Activated CD4-positive, alpha-beta T cell treated with anti-CD3 and anti-CD28 coated beads, Interleukin-2, amount 10 ng/mL, durations not matched to agents 7 days and 5 days (primary cell): ENCODE measurements at places on chromosomes 6 and 20. TPM values are rescaled to one million over a fixed set of nuclear protein-coding genes. Genes with fewer than 3 reads are reported as not detected.

GRCh38 chr20:38301309-38301708, 2.6 kb upstream of the BPI start:
- DNase-seq = no peak
- peaks cover 15% of the 10 kb centered on the region for H3K4me1 ChIP-seq
- no peaks in the 10 kb centered on the region for H3K36me3 ChIP-seq
- peaks cover 39% of the 10 kb centered on the region for H3K27me3 ChIP-seq
- H3K4me3 ChIP-seq = no peak overlapping the region

DNA sequence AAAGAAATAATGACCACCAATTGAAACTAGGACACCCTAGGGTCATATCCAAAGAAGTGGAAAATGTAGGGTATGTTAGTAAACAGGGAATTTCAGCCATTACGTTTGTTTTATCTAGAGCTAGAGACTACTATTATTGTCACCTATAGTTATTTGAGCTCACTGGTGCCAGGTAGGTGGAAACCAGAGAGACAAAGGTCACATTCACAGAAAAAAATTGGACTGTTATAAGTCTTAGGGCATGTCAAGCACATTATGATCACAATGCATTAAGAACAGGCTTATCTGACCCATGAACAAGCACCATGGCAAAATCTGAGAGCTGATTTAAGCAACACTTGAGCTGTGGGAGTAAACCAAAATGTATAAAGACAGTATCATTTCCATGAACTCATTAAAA, 530.1 kb upstream of the CITED2 start:
- no peak overlapping the region for H3K4me3 ChIP-seq
- H3K27me3 ChIP-seq = no peaks in the 10 kb centered on the region
- DNase-seq = no peak
- H3K4me1 ChIP-seq = no peaks in the 10 kb centered on the region

- DNase-seq = no peak
- H3K4me1 ChIP-seq = no peaks in the 10 kb centered on the region
- peaks cover 13% of the 10 kb centered on the region for H3K27me3 ChIP-seq
- no peaks in the 10 kb centered on the region for H3K36me3 ChIP-seq
These were observed 5.5 kb upstream of the ATRN start for GRCh38 chr20:3465301-3465700.

GRCh38 chr6:52881996-52882841, 27.3 kb downstream of the GSTA3 start:
- peaks cover 7% of the 10 kb centered on the region for H3K4me1 ChIP-seq
- no peaks in the 10 kb centered on the region for H3K27me3 ChIP-seq
- peak overlapping the region; percentile 70 for H3K4me3 ChIP-seq

DNA sequence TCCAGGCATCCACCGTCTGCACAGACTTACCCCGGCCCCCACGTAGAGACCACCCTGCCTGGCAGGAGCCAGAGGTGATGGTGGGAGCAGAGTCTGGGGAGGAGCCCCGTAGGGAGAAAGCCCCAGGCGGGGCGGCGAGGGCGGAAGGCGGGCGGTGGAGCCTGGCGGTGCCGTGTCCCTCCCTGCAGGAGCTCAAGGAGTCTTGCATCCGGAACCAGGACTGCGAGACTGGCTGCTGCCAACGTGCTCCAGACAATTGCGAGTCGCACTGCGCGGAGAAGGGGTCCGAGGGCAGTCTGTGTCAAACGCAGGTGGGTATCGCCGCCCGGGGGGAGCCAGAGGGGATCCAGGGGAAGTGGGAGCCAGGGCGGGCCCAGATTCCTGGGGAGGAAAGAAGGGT, 6.0 kb downstream of the CLPSL1 start:
- no peaks in the 10 kb centered on the region for H3K4me1 ChIP-seq
- no peak overlapping the region for H3K4me3 ChIP-seq
- H3K36me3 ChIP-seq = no peaks in the 10 kb centered on the region

GRCh38 chr6:73451223-73452106, 632 bp downstream of the CGAS start:
- H3K27ac ChIP-seq = peak overlapping the region; percentile 94
- no peaks in the 10 kb centered on the region for H3K27me3 ChIP-seq
- peak; percentile 47 for DNase-seq
- H3K36me3 ChIP-seq = peaks cover 30% of the 10 kb centered on the region
- peak overlapping the region; percentile 95 for H3K4me3 ChIP-seq

GRCh38 chr6:166949528-166950442, 6.6 kb downstream of the RNASET2 start:
- peak overlapping the region; percentile 69 for H3K4me3 ChIP-seq
- peaks cover 52% of the 10 kb centered on the region for H3K36me3 ChIP-seq
- H3K27ac ChIP-seq = peak overlapping the region; percentile 97
- H3K27me3 ChIP-seq = no peaks in the 10 kb centered on the region

DNA sequence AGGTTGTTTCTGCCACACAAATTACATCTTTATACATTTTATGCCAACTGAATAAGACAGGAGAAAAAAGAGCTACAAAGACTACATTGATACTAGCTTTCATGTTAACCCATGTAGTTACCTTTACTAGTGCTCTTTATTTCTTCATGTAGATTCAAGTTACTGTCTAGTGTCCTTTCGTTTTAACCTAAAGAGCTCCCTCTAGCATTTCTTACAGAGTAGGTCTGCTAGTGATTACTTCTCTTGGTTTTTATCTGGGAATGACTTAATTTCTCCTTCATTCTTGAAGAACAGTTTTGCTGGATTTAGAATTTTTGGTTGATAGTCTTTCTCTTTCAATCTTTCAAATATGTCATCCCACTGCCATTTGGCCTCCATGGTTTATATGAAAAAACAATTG, 21.2 kb upstream of the NOP56 start:
- H3K4me1 ChIP-seq = no peaks in the 10 kb centered on the region
- peaks cover 28% of the 10 kb centered on the region for H3K27me3 ChIP-seq
- H3K4me3 ChIP-seq = no peak overlapping the region
- no peak for DNase-seq

- H3K4me3 ChIP-seq = no peak overlapping the region
- no peaks in the 10 kb centered on the region for H3K36me3 ChIP-seq
- H3K27ac ChIP-seq = no peak overlapping the region
- H3K27me3 ChIP-seq = no peaks in the 10 kb centered on the region
These were observed 1502.2 kb downstream of the GRIK2 start for GRCh38 chr6:102895683-102896082.

DNA sequence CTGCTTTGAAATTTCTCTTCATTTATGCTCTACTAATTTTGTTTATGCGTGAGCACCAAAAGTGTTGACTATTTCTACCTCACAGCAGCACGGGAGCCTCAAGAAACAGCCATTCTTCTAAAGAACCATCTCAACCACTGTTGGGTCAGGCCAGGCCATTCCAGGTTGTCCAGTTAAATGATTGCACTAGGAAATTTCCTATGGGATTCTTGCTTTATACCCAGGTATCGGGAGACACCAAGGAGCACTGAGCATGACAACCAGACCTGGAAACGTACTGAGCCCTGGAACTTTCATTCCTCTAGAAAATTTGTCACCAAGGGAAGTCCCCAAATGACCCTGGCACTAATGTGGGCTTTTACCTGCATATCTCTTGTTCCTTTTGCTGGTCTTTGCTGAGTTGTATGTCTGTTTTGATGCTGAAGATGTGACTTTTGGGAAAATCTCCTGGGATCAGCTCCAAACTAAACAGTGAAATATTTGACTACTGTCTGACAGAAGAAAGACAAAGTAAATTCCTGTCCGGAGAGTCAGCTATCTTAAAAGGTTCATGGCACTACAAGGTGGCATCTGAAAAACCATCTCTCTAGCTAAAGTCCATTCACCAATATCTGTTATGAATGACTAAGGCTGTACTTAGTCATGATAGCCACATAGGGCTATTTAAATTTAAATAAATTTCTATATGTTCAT, 70.5 kb downstream of the SNAP25 start:
- no peak overlapping the region for H3K27ac ChIP-seq
- no peaks in the 10 kb centered on the region for H3K27me3 ChIP-seq
- no peaks in the 10 kb centered on the region for H3K4me1 ChIP-seq
- H3K36me3 ChIP-seq = no peaks in the 10 kb centered on the region
- no peak for DNase-seq

DNA sequence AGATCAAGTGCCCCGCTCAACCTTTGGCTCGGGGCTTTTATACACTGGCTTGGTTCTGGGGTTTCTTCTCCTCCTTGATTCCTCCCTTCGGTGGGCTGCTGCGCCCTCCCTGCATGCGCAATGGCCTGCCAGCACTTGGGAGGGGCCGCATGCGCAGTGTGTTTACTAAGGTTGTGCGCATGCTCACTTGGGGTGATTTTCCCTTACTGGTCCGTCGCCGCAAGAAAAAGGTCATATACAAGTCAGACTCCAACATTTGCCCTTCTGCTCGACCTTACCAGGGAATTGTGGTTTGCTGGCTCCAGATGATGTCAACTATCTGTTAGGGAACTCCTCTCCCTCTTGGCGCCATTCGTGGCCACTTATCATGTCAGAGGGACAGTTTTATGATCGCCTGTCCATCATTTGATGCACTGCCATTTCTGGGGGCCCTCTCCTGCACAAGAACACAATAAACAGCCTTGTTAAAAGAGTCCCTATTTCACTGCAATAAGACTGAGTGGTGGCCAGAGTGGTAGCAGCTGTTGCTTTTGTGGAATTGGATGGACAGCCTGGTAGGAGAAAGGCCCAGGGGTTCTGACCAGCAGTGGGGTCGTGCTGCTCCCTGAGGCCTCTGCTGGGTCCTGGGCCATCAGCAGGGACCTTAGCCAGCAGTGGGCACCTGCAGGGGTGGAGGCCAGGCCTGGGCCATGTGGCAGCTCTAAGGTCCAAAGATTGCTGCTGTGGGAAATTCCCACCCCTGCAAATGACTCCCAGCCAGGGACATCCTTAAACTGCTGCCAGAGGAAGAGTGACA, 2.8 kb upstream of the LBP start:
- no peaks in the 10 kb centered on the region for H3K36me3 ChIP-seq
- peaks cover 2% of the 10 kb centered on the region for H3K27me3 ChIP-seq
- no peak for DNase-seq
- H3K4me3 ChIP-seq = no peak overlapping the region
- H3K27ac ChIP-seq = no peak overlapping the region
- H3K4me1 ChIP-seq = no peaks in the 10 kb centered on the region

GRCh38 chr20:35134472-35134871, 12.7 kb downstream of the EDEM2 start:
- no peaks in the 10 kb centered on the region for H3K4me1 ChIP-seq
- H3K27me3 ChIP-seq = no peaks in the 10 kb centered on the region
- H3K27ac ChIP-seq = peak overlapping the region; percentile 79
- H3K4me3 ChIP-seq = no peak overlapping the region

- no peaks in the 10 kb centered on the region for H3K36me3 ChIP-seq
- no peak for DNase-seq
- no peak overlapping the region for H3K27ac ChIP-seq
- H3K4me1 ChIP-seq = no peaks in the 10 kb centered on the region
These were observed 43.6 kb downstream of the ANKEF1 start for GRCh38 chr20:10078403-10078802.

The FOXA2 gene
- total RNA-seq = not detected

The ULBP3 gene
- total RNA-seq = 1.0 TPM

The PLEKHG1 gene
- 3.6 TPM for total RNA-seq

The BLCAP gene
- 41.1 TPM for total RNA-seq

The ATP6V1G2 gene
- total RNA-seq = 3.7 TPM

The HLA-DQA1 gene
- total RNA-seq = 5.2 TPM

The JAG1 gene
- not detected for total RNA-seq

The SLC44A4 gene
- total RNA-seq = 0.15 TPM

The SNAP91 gene
- not detected for total RNA-seq

The PRDM13 gene
- total RNA-seq = not detected

The SNAI1 gene
- not detected for total RNA-seq

The UBD gene
- 0.37 TPM for total RNA-seq

The PARD6B gene
- total RNA-seq = 4.4 TPM
